Mucosa of gallbladder (tissue), 1 donor: ENCODE measurements at places on chromosomes 16 and 17. TPM values are rescaled to one million over a fixed set of nuclear protein-coding genes. Genes with fewer than 3 reads are reported as not detected.

- no peak for DNase-seq
These were observed 5.0 kb upstream of the CCDC57 start for GRCh38 chr17:82217530-82218204.

GRCh38 chr16:87721622-87722585, 43.9 kb downstream of the KLHDC4 start:
- no peak for DNase-seq

GRCh38 chr17:82751171-82751570, 694 bp upstream of the TBCD start:
- DNase-seq: no peak

GRCh38 chr16:15487336-15488284, 53.2 kb downstream of the BMERB1 start:
- no peak for DNase-seq

- DNase-seq: no peak
These were observed 14.6 kb downstream of the GGA2 start for GRCh38 chr16:23495671-23496070.

DNA sequence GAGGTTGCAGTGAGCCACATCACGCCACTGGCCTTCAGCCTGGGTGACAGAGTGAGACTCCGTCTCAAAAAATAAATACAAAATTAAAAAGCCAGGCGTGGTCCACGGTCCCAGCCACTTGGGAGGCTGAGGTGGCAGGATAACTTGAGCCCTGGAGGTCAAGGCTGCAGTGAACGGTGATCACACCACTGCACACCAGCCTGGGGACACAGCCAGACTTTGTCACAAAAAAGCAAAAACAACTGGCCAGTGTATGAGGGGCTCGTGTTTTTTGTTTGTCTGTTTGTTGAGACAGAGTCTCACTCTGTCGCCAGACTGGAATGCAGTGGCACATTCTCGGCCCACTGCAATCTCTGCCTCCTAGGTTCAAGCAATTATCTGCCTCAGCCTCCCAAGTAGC, 1.2 kb upstream of the UBB start:
- DNase-seq: no peak

DNA sequence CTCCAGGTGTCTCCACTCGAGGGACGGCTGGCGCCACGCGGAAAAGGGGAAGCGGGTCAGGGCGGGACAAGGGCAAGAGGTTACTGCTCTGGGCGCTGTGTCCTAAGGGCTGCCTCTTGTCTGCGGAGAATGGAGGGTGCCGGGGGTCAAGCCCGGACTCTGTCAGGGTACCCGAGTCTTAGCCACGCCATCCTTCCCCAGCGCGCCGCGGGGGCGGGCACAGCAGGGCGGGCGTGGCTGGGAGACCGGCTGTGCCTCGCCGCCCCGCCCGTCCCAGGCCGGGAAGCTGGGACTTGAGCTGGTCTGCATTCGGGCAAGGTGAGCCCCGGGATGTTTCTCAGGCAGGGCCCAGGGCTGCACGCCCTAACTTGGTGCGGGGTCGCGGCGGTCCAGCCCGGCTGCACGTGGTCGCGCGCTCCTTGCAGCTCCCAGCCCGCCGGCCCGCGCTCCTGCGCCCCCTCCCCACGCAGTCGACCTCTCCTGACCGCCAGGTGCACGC, 6.2 kb upstream of the ACTG1 start:
- no peak for DNase-seq

DNA sequence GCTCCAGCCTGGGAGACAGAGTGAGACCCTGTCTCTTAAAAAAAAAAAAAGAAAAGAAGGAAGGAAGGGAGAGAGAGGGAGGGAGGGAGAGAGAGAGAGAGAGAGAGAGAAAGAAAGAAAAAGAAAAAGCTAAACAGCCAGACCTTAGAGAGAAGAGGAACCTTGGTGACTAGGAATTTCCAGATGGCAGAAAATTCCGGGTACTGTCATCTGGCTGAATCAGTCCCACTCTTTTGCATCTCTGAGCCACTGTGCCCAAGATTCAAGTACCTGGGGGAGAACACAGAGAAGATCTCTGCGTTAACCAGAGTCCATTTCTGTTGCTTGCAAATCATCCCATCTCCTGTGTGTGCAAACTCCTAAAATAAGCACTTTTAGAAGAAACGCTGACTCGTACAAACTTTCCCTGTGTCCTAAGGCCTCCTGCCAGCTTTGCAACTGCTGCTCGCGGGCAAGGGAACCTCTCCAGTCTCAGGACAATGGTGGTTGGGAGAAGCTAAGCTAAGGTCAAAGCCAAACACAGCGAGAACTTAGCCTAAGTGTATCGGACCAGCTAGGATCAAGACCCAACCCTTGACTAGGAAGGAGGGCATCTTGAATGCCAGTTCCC, 18.0 kb downstream of the BMERB1 start:
- no peak for DNase-seq

- DNase-seq: no peak
These were observed 31.1 kb upstream of the CARMIL2 start for GRCh38 chr16:67613808-67614207.

- no peak for DNase-seq
These were observed 1.2 kb downstream of the NPTX1 start for GRCh38 chr17:80474961-80475909.

DNA sequence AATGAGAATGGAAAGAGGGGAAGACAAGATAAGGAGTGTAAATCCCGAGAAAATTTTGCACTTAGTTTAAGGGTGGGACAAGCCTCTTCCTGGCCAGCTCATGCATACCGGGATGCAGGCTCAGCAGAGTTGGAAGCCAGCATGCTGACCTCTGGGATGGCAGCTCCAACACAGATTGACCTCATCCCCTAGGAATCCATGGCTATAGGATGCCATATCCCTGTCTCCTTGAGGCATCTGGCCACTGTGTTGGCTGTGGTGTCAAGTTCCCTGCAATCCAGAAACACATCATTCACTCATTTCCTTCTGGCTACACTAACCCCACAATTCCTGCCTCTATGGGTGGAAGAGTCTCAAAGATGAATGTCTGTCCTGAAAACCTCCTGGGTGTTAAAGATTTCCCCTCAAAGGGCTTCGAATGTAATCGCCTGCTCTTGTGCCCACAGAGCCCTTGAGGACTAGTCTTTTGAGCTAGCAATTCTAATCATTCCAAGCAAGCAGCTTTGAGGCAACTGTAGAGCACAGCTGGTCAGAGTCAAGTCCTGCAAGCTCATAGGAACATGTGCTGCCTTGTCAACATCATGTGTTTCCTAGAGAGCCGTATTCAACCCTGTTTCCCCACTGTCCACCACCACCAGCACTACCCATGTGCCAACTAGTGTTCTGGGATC, 141.4 kb downstream of the PMP22 start:
- no peak for DNase-seq

DNA sequence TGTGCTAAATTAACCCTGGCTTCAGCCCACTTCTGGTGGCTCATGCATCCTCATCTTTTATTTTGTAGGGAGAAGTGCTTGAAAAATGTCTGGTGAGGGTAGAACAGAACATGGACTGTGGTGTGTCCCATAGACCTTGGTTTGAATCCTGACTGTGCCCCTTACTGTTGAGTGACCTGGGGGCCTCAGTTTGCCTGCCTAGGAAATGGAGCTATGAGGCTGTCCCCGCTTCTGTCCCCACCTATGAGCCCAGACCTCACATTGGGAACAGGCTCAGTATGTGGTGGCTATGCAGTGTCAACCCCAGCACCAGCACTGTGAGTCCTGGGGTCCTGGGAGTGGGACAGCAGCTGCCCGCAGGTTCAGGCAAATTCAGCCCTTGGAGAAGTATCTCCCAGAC, 186.3 kb upstream of the GSE1 start:
- DNase-seq: no peak

GRCh38 chr17:27559506-27560481, 71.2 kb upstream of the LGALS9 start:
- DNase-seq: peak; percentile 61

DNA sequence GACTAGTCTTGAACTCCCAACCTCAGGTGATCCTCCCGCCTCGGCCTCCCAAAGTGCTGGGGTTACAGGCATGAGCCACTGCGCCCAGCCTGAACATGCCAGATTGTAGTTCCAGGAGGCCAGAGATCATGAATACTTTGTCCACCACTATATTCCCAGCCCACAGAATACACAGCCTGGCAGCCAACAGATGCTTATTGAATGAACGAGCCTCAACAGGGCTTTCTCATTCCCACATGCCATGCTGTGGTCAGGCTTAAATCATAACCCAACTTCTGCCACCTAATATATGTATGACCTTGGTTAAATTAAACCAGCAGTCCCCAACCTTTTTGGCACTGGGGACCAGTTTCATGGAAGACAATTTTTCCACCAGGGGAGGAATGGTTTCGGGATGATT, 3.1 kb upstream of the TMEM219 start:
- no peak for DNase-seq

DNA sequence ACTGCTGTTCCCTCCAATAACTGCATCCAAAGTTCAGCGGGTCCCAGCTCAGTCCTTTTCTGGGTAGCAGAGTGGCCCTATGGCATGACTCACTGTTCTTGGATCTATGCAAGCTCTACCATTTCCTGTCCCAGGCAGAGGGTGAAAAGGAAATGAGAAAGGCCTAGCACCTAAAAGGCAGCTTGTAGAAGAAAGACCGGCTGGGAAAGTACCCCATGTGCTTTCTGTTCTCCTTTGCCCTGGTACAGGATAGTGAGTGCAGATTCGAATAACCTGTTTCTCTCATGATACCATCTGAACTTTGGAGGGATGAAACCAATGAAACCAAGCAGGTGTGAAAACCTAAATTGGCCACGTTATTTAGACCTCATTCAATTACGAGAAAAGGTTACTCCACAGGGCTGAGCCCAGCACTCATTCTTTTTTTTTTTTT, 12.7 kb upstream of the HASPIN start:
- peak; percentile 19 for DNase-seq

GRCh38 chr16:610513-611381, 20.0 kb upstream of the WFIKKN1 start:
- no peak for DNase-seq

DNA sequence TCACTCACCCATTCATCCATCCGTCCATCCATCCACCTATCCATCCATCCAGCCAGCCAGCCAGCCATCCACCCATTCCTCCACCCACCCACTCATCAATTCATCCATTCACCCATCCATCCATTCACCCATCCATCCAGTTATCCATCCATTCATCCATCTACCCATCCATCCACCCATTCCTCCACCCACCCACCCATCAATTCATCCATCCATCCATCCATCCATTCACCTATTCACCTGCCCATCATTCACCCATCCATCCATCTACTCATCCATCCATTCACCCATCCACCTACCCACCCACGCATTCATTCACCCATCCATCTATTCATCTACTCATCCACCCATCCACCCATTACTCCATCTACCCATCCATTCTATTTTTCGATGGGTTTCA, 43.6 kb upstream of the JPH3 start:
- DNase-seq: no peak

- no peak for DNase-seq
These were observed 127.3 kb upstream of the MON1B start for GRCh38 chr16:77063676-77064016.

GRCh38 chr17:58156839-58157803, 8.9 kb downstream of the OR4D1 start:
- DNase-seq: no peak

GRCh38 chr16:77172951-77173350, 18.0 kb upstream of the MON1B start:
- no peak for DNase-seq

DNA sequence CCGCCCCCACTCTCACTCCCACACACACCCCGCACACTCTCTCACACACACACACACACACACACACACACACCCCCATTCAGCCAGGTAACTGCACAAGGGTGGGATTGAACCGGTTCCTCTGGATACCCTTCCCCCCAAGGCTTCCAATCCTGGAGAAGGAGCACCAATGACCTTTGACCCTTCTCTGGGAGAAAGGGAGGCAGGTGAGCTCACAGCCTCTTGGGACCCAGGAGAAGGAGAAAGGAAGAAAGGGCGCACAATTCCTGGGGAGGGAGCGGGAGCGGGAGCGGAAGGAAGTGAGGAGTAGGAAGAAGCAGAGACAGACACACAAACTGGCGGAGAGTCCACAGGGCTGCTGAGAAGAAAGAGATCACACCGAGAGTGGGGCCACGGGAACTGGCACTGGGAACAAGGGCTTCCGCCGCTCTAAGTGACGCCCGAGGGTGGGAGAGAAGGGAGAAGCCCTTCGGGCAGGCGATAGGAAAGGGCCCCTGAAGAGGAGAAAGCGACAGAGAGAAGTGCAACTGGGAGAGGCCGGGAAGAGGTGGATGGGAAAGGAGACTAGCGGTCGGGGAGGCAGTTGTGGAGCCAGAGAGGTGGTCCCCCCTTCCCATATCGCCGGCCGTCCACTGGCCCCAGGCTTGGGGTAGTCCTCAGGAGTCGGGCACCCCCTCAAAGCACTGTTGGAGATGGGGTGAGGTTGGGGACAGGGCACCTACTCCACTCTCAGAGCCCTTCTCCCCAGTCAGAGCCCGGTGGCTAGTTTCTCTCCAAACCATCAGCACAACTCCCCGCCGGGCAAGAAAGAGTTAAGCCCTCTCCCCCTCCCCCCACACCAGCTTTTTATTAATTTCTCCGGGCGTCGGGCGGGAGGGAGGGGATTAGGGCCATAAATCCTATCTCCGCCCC, 1.3 kb downstream of the SAMD14 start:
- DNase-seq: no peak

DNA sequence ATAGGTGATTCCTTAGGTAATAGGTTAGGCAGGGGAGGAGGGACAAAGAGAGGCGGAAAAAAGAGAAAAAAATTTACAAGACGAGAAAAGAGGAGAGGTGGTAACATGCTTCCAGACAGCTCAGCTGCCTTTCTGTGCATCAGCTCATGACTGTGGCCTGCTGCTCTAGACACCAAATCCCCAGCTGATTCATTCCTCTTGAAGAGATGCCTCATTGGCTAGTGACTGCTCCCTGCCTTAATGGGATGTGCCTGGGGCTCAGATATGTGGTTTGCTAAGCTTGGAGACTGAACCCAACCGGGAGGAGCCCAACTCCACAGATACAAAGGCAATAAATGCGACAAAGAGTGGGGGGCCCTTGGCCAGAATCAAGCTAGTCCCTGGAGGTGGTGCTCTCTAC, 105.9 kb upstream of the FAM20A start:
- no peak for DNase-seq

DNA sequence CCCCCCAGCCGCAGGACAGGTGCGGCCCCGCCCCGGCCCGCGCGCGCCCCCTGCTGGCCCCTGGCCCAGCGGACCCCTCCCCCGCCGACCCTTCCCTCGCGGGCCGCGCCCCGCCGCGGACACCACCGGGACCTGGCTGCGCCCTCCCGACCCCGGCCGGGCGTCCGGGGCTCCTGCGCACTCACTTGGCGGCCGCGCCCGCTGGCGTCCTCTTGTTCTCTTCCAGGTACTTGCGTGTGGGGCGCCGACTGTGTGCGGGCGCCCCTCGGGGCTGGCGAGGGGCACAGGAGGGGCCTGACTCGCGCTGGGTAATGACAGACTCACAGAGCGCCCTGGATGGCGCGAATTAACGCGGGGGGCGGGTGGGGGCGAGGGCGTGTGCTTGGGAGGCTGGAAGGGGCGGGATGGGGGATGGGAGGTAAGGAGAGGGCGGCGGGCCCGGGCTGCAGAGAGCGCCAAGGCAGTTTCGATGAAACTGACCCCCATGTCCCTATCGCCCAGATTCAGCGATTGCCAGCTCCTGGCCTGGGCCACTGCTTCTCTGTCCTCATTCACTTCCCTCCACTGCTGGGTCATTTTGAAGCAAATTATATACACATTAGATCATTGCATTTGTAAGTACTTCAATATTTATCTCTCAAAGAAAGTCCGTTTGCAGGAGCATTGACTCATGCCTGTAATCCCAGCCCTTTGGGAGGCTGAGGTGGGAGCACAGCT, 445 bp upstream of the DBNDD1 start:
- DNase-seq: no peak

The TMC8 gene
- total RNA-seq: 16.2 TPM

The WIPI1 gene
- total RNA-seq: 61.9 TPM

The HOXB5 gene
- total RNA-seq: 0.49 TPM

The SLFN13 gene
- total RNA-seq: 29.1 TPM

The TBC1D3I gene
- 1.4 TPM for total RNA-seq

The NPTX1 gene
- total RNA-seq: 5.7 TPM

The LAT gene
- 14.3 TPM for total RNA-seq
